ENCODE measurements at places on chromosomes 7 and 10.
A peak's percentile ranks its signal among the peaks of the same experiment; 100 is the strongest.

GRCh38 chr7:41292487-41292886 lies 410.4 kb downstream of the INHBA start:
- no peak for DNase-seq

GRCh38 chr10:46040004-46040403 lies 6.1 kb downstream of the MSMB start:
- DNase-seq: no peak

DNA sequence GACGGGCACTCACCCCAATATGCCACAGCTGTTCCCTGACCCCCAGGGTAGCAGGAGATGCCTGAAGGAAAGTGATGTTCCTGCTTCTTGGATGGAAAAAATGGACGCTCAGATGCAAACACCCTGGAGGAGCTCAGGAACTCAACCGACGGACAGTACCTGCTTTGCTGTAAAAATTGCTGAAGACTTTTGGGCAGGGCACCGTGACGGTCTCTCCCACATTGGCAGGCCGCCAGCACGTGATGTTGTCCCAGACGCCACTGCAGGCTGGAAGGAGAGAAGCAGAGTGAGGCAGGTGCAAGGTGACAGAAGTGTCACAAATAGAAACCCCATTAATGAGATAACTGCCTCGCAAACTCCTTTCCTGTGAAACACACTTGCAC lies 35.0 kb downstream of the VIPR2 start:
- DNase-seq: no peak

DNA sequence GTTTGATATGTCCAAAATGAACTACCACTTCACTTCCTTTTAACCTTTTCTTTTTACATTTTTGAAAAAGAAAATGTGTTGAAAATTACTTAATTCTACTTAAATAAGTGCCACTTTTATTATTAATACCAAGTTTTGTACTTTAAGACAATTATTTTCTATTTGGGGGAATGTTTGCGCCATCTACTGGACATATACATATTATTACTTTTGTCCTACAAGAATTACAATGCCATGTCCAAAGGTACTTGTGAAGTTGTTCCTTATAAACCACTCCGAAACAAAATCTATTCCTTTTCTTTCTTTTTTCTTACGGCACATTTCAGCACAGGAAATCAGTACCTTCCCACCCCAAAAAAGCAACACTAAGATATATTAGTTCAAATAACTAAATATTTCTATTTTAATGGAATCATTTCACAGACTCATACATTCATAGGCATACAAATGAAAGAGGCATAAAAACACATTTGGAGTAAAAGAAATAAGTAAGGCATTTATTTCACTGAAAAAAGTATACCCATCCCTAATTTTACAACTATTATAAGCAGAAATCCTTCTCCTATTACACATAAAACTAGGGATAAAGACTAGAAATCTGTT lies 169.9 kb downstream of the RNF133 start:
- peak; percentile 20 for DNase-seq

- DNase-seq: no peak
Observed at GRCh38 chr10:97729014-97729413, 7.9 kb upstream of the ZFYVE27 start.

DNA sequence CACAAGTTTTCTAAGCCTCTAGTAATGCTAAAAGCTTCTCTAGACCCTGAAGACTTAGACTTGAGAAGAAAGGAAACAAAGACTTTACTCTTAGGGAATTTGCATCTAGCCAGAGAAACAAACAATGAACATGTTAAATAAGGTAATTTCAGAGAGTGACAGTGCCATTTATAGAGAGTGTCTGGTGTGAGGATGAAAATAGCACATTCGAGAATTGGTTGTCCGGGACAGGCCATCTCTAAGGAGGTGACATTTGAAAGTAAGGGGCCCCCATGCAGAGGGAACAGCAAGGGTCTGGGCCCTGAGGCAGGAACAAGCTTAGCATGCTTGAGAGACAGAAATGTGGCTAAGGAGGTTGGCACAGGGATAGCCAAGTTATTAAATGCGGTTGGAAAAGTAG lies 48.1 kb downstream of the ADAM22 start:
- DNase-seq: no peak

DNA sequence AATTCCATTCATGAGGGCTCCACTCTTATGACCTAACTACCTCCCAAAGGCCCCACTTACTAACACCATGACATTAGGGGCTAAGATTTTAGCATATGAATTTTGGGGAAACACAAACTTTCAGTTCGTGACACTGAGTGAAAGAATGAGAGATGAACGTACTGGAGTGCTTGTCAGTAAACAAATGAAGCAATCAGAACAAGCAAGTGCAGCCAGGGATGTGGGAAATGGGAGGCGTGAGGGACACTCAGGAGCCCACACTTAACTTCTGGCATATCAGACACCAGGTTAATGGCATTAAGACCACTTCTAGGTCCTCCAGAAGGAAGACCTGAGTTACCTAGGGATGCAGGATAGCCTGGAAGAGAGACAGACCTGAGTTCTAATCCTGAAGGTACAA lies 2.3 kb upstream of the MDFIC start:
- DNase-seq: no peak

- DNase-seq: no peak
Observed at GRCh38 chr7:101644879-101645278, 15.8 kb upstream of the MYL10 start.

- no peak for DNase-seq
Observed at GRCh38 chr10:112026438-112026837, 157.1 kb downstream of the GPAM start.

- DNase-seq: no peak
Observed at GRCh38 chr10:636016-636730, 53.3 kb downstream of the DIP2C start.

GRCh38 chr10:93656155-93656554 lies 43.8 kb downstream of the PDE6C start:
- DNase-seq: no peak

DNA sequence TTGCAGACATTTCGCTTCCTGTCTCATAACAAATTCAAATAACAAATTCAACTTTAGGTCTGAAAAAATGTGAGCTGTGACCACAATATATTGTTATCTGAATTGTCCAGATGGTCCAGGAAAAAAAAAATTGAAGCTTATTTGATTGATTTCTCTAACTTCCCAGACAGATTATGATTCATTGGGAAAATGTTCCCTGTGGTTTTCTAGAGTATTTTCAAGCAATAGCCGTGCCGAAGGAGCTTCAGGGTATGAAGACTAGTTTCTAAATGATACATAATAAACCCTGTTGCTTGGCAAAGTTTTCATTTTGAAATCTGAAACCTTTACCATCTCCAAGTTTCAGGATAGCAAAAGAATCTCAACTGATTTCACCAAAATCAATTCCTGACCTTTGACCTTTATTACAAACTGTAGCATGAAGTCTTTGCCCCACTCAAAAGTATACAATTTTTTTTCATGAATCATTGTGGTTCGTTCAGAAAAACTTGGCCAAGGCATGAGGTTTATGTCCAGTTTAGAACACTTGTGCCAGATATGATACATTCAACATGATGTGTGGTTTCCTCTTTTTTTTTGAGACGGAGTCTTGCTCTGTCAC lies 109.9 kb downstream of the JCAD start:
- DNase-seq: no peak

GRCh38 chr7:16590424-16590823 lies 55.1 kb downstream of the ANKMY2 start:
- no peak for DNase-seq

DNA sequence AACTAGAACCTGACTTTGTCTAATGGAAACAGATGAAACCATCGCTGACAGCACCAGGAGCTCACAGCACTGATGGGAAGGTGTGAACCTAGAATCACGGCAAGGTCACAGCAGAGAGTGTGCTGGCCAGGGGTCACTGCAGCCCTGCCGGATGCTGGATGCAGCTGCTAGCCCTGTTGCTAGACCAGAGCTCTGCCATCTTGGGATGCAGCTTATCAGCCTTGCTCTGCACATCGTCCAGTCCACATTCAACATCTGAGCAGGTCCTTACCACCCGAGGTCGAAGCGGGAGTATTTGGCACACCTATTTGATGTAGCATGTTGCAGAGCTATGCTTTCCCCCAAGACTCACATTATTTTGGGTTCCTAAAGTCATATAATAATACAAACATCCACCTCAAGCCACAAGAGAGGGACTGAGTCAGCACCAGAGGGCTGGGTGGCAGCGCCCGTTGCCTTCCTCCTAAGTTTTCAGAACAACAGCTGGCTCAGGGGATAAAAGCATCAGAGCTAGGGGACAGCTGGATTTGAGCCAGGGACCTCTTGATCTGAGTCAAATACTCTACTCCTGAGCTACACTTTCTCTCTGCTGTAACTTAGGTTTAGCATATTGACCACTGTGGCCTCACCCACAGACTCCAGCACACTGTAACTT lies 135.3 kb downstream of the ZNF467 start:
- DNase-seq: no peak

DNA sequence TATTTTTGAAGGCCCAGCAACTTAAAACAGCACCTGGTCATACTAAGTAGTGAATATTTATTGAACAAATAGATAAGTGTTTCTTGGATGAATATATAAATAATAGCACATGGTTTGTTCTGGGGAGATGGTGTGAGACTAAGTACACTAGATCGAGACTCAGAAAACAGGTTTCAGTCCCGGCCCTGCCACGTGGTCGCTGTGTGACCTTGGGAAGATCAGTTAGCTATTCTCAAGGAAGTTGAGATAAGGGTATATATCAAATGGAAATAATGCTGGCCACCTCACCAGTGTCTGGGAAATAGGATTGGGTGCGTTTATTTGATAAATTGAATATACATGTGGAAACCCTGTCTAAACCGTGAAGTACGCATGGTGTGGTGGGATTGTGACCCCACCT lies 354.6 kb downstream of the SDK1 start:
- DNase-seq: no peak

- DNase-seq: no peak
Observed at GRCh38 chr10:99742254-99742653, 10.2 kb downstream of the CUTC start.

DNA sequence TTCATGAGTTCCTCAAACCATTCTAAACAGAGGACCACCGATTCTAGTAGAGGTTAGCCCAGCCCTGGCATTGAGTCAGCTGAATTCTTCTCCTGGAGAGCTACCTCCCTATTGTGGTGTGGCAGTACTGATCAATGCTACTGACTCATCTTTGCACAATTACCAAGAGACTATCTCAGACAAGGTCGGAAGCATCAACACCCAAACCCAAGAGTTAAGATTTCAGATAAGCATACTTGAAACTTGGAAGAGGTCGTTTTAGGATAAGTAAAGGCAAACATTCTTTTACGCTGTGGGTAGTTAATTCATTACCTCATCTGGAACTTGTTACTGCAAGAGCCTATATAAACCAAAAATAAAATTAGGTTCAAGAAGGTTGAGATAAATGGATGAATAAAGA lies 154.6 kb upstream of the NRBF2 start:
- DNase-seq: no peak

GRCh38 chr7:103915680-103916357 lies 73.6 kb downstream of the RELN start:
- no peak for DNase-seq

GRCh38 chr7:114264023-114264422 lies 150.6 kb upstream of the FOXP2 start:
- DNase-seq: no peak

GRCh38 chr7:15284396-15284795 lies 277.4 kb downstream of the AGMO start:
- no peak for DNase-seq

DNA sequence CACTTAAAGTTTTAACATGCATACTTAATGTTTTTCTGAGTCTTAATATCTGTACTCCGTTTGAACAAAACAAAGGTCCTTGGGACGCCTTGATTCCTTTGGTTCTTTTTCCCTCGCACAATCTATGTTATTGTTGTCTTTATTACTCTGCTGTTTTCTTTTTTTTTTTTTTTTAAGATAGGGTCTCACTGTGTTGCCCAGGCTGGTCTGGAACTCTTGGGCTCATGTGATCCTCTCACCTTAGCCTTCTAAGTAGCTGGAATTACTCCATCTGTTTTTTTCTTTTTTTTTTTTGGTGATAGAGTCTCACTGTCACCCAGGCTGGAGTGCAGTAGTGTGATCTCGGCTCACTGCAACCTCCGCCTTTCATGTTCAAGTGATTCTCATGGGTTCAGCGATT lies 13.2 kb downstream of the MLLT10 start:
- no peak for DNase-seq

GRCh38 chr10:6191147-6191546 lies 11.6 kb upstream of the PFKFB3 start:
- no peak for DNase-seq

DNA sequence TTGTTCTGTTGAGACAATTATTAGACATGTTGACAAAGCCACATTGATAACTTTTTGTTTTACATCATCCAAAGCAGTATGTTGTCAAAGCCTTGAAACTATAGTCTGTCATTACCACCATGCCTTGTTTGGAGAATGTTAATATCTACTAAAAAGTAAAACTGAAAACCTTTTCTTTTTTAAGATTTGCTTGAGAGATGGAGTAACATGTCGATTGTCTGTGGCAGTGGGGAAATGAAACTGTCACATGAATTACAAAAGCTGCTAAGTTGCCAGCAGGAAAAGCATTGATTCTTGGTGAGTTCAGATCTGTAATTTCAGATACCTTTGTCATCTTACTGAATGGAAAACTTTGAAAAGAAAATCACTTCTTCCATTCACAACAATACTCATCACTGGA lies 69.1 kb downstream of the TFPI2 start:
- DNase-seq: no peak
